ENCODE measurements at places on chromosomes 6 and 20.

GRCh38 chr6:18829272-18829870 lies 442.2 kb downstream of the RNF144B start:
- no peak for DNase-seq

DNA sequence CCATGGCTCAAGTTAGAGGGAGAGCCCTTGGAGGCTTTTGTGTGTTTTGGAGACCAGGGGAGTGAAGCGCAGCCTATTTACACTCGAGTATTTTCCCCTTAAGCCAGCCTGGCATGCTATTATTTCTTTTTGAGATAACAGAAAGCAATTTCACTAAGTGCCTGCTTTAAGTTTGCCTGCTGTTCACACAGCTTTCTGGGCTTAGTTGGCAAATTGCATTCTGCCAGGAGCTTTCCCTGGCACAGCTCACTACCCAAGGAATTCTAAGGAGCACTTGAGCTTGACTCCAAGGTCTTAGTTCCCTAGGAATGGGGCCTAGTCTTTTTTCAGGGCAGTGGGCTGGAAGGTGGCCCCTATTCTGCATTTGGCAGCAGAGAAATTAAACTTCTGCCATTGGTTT lies 19.0 kb upstream of the ASXL1 start:
- DNase-seq = no peak

- no peak for DNase-seq
These were observed 92.5 kb upstream of the NXT1 start for GRCh38 chr20:23257848-23258746.

GRCh38 chr6:22804620-22805261 lies 235.4 kb downstream of the HDGFL1 start:
- no peak for DNase-seq

- no peak for DNase-seq
These were observed 81.9 kb downstream of the NCOA3 start for GRCh38 chr20:47583551-47583950.

DNA sequence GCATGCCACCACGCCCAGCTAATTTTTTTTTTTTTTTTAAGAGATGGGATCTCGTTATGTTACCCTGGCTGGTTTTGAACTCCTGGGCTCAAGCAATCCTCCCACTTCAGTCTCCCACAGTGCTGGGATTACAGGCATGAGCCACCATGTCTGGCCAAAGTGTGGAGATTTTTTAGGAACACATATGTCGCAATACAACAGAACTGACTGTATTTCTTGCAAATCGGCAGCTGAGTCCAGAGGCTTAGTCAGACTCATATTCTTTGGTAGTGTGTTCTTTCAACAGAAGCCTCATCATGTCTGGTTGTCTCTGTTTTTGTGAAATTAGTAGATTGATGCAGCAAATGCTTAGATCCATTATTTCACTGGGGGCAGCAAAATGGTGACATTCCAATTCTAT lies 23.9 kb upstream of the CD164 start:
- DNase-seq = no peak
